Jurkat, Clone E6-1 (cell line): ENCODE measurements at places on chromosomes 2 and 18.

DNA sequence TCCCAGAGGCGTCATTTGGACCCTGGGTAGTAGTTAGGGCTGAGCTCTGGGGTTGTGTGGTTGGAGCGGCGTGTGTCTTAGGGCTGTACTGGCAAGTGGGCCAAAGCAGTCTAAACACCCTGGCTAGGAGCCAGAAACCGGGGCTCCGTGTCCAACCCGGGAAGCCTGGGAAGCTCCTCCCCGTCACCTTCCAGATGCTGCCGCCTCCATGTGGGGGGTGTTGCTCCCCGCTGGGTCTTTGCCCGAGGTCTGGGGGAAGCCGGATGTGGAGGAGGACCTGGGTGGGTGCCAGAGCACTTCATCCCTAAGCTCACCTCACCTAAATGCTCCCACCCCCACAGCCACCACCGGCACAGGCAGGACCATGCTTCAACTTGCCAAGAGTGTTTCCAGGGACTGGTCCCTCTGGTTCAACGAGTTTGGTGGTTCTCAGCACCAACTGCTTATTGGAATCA lies 25.4 kb downstream of the TET3 start:
- no peak for DNase-seq

GRCh38 chr2:133574186-133574585 lies 5.9 kb upstream of the NCKAP5 start:
- DNase-seq = no peak

GRCh38 chr2:31176742-31177141 lies 38.5 kb upstream of the GALNT14 start:
- no peak for DNase-seq

DNA sequence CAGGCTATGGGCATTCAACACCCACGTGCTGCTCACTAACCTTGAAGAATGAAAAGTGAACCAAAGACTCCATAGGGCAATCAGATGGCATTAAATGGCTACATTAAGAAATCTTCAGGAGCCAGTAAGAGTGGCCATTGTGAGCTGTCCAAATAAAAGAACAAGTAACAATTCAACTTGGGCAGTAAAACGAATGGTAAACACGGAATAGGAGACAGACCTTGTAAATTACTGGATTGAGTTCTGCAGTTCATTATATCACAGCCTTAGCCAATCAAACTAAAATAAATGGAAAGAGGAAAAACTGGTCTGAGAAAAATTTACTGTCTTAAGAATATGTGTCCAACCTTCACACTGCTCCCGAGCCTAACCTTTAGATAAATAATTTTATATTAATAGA lies 306.5 kb upstream of the ZNF521 start:
- DNase-seq = no peak

GRCh38 chr2:66030553-66030952 lies 404.4 kb upstream of the MEIS1 start:
- no peak for DNase-seq

DNA sequence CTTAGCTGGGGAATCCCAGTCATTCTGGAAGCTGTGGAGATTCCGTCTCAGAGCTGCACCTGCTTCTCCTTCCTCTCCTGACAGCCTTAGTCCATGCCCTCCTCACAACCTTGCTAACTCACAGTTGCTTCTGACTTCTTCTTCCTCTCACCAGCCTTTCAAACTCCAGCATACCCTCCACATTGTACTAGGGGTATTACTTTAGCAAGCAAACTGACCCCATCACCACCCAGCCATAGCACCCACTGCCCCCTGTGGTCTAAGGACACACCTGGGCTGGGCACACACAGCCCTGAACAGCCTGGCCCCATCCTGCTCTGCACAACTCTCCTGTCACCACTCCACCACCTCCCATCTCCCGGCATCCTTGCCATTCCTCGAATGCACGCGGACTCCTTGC lies 208.2 kb downstream of the FBXO15 start:
- DNase-seq = no peak

GRCh38 chr2:14678761-14679160 lies 46.2 kb downstream of the LRATD1 start:
- no peak for DNase-seq

DNA sequence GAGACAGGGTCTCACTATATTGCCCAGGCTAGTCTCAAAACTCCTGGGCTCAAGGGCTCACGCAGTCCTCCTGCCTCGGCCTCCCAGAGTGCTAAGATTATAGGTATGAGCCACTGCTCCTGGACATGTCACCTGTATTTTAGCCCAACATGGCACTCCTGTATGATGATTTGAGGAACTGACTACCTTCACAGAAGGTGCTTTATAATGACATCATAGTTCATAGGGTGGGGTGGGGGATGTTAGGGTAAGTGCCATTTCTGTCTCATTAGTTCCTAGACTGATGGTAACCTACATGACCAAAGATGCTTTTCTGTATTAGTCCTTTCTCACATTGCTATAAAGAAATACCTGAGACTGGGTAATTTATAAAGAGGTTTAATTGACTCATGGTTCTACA lies 109.7 kb downstream of the MAP4K4 start:
- DNase-seq = no peak

- DNase-seq = no peak
Measured at GRCh38 chr2:136246086-136246669, 128.2 kb upstream of the CXCR4 start.

DNA sequence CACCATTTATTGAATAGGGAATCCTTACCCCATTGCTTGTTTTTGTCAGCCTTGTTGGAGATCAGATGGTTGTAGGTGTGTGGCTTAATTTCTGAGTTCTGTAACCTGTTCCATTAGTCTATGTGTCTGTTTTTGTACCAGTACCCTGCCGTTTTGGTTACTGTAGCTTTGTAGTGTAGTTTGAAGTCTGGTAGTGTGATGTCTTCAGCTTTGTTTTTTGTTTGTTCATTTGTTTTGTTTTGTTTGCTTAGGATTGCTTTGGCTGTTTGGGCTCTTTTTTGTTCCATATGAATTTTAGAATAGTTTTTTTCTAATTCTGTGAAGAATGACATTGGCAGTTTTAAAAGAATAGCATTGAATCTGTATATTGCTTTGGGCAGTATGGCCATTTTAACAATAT lies 12.7 kb downstream of the GKN2 start:
- DNase-seq = no peak

- DNase-seq = no peak
Measured at GRCh38 chr18:10230072-10230471, 224.4 kb upstream of the APCDD1 start.
